Forelimb muscle (tissue), 1 donor: ENCODE measurements at places on chromosomes 6 and 20. TPM values are rescaled to one million over a fixed set of nuclear protein-coding genes. Genes with fewer than 3 reads are reported as not detected.

GRCh38 chr6:82584194-82584695 is 220.6 kb downstream of the TPBG start:
- DNase-seq, result no peak

DNA sequence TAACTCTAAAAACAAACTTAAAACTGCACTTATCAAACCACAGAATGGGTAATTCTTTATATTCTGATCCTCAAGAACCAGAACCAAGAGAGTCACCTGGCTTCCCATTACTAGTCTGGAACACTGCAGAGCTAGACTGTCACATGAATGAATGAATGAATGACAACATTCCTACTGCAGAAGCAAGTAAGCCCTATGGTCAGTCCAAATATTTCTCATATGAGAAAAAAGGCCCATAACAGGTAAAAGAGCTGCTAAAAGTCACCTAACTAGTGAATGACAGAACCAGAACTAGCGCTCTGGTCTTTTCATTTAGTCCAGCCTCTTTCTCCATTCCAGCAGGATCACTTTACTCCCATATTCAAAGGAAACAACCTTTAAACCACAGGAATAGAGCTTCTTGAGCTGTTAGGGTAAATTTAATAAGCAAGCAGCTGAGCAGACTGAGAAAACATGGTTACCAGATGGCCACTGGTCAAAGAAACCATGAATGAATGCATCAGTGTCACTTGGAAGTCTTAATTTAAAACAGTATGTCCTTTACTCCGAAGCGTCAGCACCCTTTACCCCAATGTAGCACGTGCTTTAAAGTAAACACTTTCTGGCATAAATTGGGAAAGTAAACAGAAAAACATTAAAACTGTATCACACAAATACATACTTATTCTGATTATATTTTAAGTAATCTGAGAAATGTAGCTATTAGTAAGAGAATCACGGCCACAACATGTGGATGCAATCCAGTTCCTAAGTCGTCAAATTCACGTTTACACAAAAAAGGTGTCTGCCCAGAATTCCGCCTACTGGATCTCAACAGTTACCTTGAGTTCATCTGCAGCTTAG is 1.4 kb downstream of the PREP start:
- no peak for DNase-seq

Gene CNKSR3
- polyA plus RNA-seq, result 13.4 TPM

Gene EPHA7
- polyA plus RNA-seq, result 8.1 TPM

GRCh38 chr20:11912013-11912658 is 5.6 kb upstream of the BTBD3 start:
- no peak for DNase-seq

- DNase-seq, result peak; percentile 76
Measured at GRCh38 chr6:26322645-26323482, 42.1 kb upstream of the BTN3A2 start.

Gene CPXM1
- 31.6 TPM for polyA plus RNA-seq

DNA sequence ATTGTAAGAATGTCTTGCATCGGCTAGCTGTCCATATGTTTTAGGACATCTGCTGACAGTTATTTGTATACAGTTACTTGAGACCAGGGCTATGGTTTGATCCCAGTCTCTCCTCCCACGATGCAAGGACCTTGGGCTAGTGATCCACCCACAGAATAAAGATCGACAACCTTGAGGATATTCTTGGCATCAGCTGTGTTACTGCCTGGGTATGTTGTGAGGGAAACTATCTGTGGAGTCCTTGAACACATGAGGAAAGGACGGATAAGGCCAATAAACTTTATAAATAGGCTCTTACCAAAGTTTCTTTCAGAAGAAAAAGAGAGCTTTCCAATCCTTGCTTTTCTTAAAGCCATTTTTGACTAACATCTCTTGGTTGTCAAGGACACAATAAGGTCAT is 70.8 kb upstream of the HEY2 start:
- DNase-seq, result no peak

DNA sequence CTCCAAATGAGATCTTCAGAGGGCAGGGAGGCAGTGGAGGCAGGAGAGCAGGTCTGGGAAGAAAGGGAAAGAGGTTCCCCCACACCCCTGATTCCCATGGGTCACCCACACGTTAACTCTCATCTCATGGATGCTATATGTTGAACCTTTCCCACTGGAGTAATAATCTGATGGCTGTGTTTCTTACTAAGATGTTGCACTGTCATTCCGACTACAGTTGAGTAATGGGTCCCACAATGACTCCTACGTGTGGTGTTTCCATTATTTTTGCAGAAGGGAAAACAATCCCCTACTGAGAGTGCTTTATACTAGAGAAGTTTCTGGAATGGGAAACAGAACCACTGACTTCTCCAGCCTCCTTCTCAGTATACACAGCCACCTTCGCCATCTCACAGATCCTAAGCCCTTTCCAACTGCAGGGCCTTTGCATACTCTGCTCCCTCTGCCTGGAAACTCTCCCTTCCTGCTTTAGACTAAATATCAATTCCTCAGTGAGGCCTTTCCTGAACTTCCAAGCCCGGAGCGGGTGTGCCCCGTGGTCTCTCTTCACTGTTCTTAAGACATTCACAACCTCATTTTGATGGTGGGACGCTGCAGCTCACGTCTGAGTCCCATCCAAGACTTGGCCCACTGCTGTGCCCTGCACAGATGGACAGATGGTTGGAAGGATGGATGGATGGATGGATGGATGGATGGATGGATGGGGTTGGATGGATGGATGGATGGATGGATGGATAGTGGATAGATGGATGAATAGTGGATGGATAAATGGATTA is 238.6 kb upstream of the PMEPA1 start:
- DNase-seq, result peak; percentile 34

DNA sequence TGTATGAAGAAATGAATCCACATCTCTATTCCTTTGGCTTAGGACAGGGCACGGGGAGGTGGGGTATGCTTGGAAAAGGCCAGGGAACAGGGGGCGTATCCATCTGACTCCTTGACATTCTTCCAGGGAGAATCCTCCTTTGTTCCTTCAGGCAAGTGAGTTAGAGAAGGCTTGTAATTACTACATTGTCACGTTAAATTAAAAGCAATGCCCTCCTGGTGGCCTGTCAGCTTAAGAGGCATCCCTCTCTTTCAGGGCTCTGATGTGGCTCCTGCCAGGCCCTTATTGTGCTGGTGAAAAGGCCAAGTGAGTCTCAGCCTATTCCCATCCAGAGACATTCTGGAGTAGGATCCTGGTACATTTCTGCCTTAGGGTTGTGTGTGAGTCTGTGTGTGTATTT is 128.3 kb downstream of the FOXA2 start:
- no peak for DNase-seq

DNA sequence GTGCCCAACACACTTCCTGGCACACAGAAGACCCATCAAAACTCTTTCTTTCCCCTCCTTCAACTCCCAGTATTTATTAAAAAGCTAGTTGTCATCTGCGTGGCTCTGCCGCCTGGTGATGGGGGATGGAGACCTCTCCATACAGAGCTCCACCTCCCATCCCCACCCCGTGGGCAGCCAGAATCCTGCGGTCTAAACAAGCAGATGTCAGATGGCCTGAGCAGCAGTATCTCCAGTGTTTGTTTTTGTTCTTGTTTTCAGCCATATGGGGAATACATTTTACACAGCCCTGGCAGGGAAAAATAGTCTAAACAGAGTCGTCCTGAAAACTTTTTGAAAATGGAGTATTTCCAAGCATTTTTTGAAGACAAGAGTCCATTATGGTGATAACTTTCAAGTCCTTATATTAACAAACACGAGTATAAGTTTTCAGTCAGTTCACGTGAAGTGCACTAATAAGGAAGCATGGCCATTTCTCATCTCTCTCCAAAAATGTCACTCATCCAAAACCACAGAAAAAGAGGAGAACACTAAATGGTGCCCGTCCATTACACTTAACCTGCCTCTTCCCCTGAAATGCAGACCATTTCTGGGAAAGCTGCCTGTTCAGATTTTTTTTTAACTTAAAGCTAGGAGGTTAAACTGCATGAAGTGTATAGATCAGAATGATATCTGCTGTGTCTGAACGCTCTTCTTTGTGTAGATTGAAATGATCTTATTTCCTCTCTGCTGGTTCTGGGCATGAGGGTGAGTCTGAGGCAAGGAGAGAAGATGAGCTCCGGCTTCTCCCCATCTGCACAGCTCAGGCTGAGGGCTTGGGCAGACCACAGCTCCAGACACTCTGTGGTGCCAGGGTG is 91.0 kb downstream of the TCP11 start:
- DNase-seq, result no peak

GRCh38 chr20:33441142-33441955 is 2.2 kb downstream of the SNTA1 start:
- no peak for DNase-seq

DNA sequence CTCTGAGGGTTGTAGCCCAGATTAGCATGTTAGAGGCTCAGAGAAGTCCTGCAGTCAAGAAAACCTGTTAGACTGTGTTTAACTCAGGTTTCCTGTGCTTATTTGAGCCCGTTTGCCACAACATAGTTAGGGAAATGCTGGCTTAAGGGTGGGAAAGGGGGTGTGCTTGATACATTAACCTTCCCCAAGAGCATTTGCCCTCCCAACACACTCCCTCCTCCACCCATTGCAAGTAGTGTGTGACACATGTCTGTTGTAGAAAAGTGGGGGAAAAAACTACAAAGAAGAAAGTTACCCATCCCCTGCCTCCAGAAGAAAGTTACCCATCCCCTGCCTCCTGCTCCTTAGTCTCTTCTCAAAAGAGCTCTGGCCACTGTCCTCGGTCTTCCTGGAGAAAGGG is 36.8 kb upstream of the MRPS18A start:
- no peak for DNase-seq

DNA sequence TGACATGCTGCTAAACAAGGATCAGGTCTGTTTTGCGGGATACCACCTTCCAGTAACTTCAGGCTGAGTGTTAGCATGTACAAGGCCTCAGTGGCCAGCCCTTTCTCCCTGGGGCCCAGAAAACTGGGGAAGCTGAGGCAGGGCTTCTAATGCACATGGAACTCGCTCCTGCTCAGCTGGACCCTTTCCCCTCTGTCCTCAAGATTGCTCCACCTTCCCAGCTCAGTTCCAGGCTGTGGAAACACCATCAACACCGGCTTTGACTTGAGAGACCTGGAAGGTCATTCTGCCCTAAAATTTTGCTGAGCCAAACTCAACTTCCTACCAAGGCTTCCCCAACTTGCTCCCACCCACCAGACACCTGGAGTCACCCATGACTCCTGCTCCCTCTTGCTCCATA is 4.2 kb upstream of the BLCAP start:
- no peak for DNase-seq

- no peak for DNase-seq
Measured at GRCh38 chr6:7671076-7671475, 54.8 kb upstream of the BMP6 start.

- DNase-seq, result no peak
Measured at GRCh38 chr6:50333696-50334095, 284.0 kb upstream of the DEFB112 start.

- no peak for DNase-seq
Measured at GRCh38 chr6:144601221-144601620, 316.1 kb downstream of the UTRN start.

- no peak for DNase-seq
Measured at GRCh38 chr20:43723735-43724134, 3.1 kb downstream of the GTSF1L start.

GRCh38 chr6:170013815-170014214 is 262.4 kb downstream of the ERMARD start:
- DNase-seq, result no peak

- no peak for DNase-seq
Measured at GRCh38 chr6:111750753-111751673, 122.2 kb downstream of the FYN start.

GRCh38 chr6:46338131-46338530 is 153.1 kb downstream of the RCAN2 start:
- DNase-seq, result no peak

Gene RRAGD
- polyA plus RNA-seq, result 109 TPM

DNA sequence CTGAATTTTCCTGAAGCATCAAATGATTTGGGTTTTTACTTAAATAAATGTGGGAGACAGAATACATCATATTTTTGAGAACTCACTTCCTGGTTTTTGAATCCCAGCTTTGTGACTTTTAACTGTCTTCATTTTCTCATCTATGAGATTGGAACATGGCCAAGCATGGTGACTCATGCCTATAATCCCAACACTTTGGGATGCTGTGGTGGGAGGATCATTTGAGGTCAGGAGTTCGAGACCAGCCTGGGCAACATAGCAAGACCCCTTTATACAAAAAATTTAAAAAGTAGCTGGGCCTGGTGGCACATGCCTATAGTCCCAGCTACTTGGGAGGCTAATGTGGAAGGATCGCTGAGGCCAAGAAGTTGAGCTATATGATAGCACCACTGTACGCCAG is 122.3 kb downstream of the QKI start:
- DNase-seq, result no peak

Gene GABRR1
- 0.38 TPM for polyA plus RNA-seq

- no peak for DNase-seq
Measured at GRCh38 chr20:3749689-3750531, 17.4 kb downstream of the HSPA12B start.

GRCh38 chr20:57773059-57773815 is 63.4 kb upstream of the PMEPA1 start:
- DNase-seq, result no peak

Gene CHMP4B
- polyA plus RNA-seq, result 66.9 TPM

Gene COL19A1
- polyA plus RNA-seq, result 3.3 TPM

DNA sequence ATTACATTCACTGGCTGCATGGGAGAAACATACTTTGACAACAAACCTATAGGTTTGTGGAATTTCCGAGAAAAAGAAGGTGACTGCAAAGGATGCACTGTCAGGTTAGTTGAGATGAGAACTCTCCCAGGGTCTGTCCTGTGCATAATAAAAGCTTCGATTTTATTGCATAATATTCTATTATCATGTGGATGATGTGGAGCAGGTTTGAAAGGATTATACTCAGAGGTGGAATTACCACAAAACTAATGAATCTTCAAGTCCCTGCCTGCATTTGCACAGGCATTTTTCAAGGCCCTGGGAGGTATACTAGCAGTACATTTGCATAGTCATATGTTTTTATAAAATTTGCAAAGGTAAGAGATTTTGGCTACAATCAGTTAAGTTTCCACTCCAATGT is 249.8 kb downstream of the ARHGAP18 start:
- no peak for DNase-seq

- no peak for DNase-seq
Measured at GRCh38 chr6:95614094-95614493, 36.8 kb downstream of the MANEA start.

Gene MYB
- polyA plus RNA-seq, result 0.77 TPM

GRCh38 chr6:125188594-125189203 is 35.1 kb downstream of the TPD52L1 start:
- no peak for DNase-seq
